ENCODE measurements at places on chromosomes 5 and 9. TPM values are rescaled to one million over a fixed set of nuclear protein-coding genes. Genes with fewer than 3 reads are reported as not detected.

The DOCK8 gene
- total RNA-seq = not detected

The CD14 gene
- 2.3 TPM for total RNA-seq

The IFNA2 gene
- total RNA-seq = not detected

The SPINK4 gene
- total RNA-seq = not detected

The OTP gene
- not detected for total RNA-seq

The KIF27 gene
- 3.3 TPM for total RNA-seq

The KCTD16 gene
- 0.89 TPM for total RNA-seq

The UNC5A gene
- 3.4 TPM for total RNA-seq

The ADCY2 gene
- total RNA-seq = 0.10 TPM

The HDAC3 gene
- 74.1 TPM for total RNA-seq

Measured in A172 (cell line).